Muscle of back (tissue), 13 donors: ENCODE measurements at places on chromosomes 1 and 21.

GRCh38 chr1:86527306-86527705 is 19.6 kb upstream of the CLCA4 start:
- DNase-seq = no peak

DNA sequence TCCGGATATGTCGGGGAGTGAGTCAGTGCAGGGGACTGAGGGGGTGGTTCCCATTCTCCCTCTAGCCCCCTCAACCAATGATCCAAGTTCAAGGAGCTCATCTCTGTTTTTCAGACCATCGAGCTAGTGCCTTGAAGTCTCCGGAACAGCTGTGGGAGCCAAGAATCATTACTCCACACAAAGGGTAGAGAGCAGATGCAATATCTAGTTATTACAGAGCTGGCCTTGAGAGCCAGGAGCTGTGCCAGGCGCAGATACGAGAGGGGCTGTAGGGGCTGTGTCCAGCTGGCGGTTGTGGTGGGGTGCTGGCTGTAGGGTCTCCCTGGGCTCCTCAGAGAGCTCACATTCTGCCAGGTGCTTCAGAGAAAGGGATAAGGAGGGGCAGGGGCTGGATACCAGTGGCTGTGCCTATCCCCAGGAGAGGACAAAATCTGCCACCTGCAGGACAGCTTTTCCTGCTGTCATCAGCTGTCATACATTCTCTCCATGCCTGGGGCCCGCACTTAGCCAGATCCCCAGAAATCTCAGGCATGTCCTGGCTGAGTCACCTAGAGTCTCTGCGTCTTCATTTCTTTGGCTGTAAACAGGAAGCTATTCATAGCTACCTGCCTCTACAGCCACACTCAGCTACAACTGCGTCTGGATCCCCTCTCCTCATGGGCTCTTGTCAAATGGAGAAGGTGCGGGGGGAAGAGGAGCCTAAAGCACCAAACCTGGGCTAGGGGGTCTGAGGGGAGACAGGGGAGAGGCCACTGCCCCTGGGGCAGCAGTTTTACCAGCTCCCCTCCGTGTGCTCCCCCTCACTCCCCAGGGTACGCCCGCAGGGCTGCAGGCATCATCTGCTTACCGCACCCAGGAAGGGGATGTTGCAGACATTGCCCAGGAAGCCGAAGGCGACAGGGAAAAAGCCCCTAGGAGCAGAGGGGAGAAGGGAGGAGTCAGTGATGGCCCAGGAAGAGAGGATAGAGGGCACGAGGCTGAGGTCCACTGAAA is 2.4 kb upstream of the KISS1 start:
- peak; percentile 14 for DNase-seq

GRCh38 chr1:174358344-174358743 is 89.4 kb upstream of the GPR52 start:
- DNase-seq = no peak

DNA sequence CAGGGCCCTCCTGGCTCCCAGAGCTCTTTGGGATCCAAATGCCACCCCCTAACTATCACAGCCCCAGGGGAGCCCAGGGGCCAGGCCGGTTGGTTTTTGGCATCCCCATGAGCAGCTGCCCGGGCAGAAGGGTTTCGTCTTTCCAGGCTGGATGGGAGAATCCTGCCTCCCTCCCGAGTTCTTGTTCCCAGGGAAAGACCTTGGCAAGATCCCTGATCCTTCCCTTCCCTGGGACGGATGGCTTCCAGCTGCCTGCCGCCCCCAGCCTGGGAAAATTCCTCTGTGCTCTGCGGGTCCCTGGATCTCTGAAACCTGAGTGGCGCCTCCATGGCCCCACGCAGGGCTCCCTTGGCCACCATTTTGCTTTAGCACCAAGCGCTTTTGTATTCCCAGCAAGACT is 55.6 kb downstream of the TAS1R2 start:
- peak; percentile 84 for DNase-seq

GRCh38 chr1:21881250-21881649 is 55.9 kb downstream of the HSPG2 start:
- no peak for DNase-seq

- peak; percentile 33 for DNase-seq
Measured at GRCh38 chr1:85894651-85895050, 186.4 kb upstream of the ZNHIT6 start.

GRCh38 chr1:2330519-2331199 is 60.7 kb downstream of the MORN1 start:
- peak; percentile 91 for DNase-seq

- no peak for DNase-seq
Measured at GRCh38 chr1:11675325-11675724, 5.6 kb downstream of the MAD2L2 start.

DNA sequence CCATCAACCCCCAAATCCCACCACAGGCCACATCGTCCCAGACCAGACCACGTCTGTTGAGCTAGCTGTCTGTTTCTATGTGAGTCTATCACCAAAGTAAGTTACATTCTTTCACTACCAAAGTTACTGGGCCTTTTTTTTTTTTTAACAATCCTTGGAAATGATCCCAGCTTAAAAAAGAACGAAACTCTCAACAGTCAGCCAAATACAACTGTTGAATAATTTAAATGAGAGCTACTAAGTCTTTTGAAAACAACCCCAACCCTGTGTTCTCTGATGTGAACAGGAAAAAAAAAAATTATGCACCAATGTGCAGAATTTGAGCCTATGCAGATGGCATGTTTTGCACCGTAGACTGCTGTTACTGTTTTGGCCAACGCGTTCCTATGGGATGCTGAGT is 134.0 kb upstream of the ETS2 start:
- DNase-seq = peak; percentile 67

DNA sequence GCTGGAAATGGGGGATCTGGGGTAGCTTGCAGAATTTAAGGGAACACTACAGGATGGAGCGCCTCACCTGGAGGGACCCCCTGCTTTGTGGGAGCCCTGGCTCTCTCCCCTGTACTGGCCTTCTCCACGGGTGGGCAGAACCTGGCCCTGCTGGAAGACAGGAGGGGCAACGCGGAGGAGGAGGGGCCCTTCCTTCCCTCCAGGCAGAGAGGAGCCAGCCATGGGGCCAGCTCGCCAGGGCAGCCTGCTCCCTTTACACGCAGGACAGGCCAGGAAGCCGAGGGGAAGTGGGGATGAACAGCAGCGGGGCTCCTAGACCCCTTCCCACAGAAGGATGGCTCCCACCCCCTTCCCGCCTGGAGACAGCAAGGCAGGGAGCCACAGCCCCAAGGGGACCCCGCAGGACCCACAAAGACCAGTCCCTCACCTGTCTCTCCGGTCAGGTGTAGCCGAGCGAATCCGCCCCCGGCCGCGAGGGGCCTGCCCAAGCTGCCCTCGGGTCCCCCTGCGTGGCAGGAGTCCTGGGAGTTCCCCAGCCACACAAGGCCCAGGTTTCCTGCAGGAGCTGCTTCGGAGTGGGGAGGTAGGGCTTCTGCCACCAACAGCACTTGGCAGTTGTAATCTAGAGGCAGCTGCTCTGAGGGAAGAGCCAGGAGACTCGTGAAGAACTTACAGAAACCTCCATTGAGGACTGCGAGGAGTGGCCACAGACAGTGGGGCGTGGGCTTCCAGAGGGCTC is 1.6 kb upstream of the SLC19A1 start:
- DNase-seq = no peak

DNA sequence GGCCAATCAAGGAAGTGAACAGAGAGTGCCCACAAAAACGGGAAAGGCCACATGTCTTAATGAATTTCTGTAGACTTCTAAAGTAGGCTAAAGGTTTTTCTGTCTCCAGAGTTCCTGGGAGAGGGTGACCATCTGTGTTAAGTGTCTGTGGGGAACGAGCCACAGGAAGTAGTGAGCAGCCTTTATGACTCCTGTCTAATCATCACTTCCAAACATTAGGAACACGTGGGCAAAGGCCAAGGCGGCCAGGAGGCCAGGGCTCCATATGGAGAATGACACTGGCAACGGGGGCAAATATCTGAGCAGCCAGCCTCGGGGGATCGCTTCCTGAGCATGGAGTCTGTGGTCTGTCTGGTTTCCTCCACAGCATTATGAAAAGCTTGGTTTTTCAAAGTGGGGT is 7.1 kb downstream of the FAM89A start:
- no peak for DNase-seq

DNA sequence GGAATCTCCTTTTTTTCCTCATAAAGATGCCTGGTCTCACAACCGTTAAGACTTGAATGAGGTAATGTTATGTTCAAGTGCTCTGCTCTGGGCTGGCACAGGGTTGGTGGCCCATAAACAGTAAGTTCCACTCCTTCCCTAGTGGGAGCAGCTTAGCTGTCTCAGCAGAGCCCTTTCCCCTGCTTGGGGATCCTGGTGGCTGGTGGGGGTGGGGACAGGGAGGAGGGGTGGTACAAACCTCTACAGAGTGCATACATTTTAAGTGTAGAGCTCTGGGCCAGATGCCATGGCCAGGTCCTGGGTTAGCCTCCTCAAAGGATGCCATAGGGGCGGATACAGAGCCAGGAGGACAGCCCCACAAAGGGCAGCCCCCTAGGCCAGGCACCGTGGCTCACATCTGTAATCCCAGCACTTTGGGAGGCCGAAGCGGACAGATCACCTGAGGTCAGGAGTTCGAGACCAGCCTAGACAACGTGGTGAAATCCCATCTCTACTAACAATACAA is 20.7 kb upstream of the PADI1 start:
- no peak for DNase-seq

GRCh38 chr1:96465441-96465840 is 256.1 kb upstream of the PTBP2 start:
- DNase-seq = peak; percentile 35

GRCh38 chr1:172482044-172482443 is 38.2 kb upstream of the PIGC start:
- DNase-seq = no peak

DNA sequence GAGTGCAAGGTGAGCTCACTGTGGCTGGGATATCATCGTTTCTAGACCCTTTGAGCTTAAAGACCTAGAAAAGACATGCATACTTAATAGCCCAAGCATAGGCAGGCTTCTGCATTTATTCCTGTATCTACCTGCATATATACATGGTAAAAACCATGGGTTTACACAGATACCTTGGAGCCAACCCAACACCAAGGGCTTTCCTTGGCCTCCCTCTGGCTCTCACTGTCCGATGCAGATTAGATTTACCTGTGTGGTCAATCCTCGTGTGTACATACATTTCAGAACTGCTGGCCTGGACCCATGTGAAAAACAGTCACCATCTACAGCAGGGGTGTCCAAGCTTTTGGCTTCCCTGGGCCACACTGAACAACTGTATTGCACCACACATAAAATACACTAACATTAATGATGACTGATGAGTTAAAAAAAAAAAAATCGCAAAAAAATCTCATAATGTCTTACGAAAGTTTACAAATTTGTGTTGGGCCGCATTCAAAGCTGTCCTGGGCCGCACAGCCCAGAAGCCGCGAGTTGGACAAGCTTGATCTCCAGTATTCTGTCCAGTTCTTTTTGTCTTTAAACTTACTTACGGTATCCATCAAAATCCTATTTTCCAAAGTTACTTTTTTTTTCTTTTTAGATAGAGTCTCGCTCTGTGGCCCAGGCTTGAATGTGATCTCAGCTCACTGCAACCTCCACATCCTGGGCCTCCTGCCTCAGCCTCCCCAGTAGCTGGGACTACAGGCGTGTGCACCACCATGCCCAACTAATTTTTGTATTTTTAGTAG is 43.5 kb downstream of the WDR4 start:
- no peak for DNase-seq
